ENCODE measurements at places on chromosomes 6 and 20.
A peak's percentile ranks its signal among the peaks of the same experiment; 100 is the strongest.

- DNase-seq, result no peak
Observed at GRCh38 chr20:63315731-63316491, 22.9 kb downstream of the COL20A1 start.

GRCh38 chr20:51631011-51631950 lies 88.8 kb upstream of the NFATC2 start:
- DNase-seq, result no peak

DNA sequence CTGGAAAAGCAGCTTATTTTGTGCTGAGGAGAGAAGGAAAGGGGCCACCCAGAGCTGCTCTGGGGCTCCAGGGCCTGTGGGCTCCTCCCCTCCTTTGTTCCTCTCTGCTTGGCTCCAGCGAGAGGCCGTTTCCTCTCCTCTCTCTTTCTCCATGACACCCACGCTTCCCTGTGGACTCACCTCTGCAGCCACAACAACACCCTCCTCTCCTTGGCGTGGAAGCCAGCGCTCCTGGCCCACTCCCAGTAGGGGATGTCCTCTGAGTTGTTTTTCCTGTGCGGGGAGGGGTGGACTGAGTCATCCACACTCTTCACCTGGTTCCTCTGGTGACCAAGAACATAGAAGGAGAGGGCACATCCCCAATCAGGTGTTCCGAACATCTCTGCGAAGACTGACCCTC lies 4.9 kb upstream of the CDSN start:
- DNase-seq, result no peak

- no peak for DNase-seq
Observed at GRCh38 chr6:4067673-4068072, 11.3 kb downstream of the FAM217A start.

GRCh38 chr6:26075063-26075717 lies 12.0 kb upstream of the HFE start:
- no peak for DNase-seq

DNA sequence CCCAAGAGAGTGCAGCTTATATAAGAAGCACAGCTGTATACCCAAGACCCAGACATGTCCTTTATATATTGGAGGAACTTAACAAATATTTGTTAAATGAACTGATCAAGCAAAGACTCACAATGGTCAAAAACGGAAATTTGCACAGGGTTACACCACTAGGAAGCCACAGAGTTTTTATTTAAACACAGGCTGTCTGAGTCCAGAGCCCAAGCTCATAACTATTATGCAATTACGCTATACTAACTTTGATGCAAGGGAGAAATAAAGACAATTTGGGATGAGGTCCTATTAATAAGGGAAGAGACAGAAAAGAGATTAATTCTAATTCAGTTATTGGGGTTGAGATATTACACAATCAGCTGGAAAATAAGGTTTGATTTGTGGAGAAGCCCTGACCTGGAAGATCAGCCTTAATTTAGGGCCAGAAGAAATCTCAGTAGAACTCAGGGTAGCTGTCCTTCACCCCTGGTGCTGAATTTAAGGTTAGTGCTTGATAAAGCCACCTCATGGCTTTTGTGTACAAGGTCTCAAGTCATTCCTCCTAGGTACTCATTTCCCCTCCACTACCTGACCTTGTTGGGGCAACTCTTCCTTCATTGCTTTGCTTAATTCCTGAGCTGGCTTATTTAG lies 10.5 kb upstream of the ZNF334 start:
- no peak for DNase-seq

- no peak for DNase-seq
Observed at GRCh38 chr6:114061116-114061515, 90.2 kb upstream of the HDAC2 start.

- no peak for DNase-seq
Observed at GRCh38 chr20:671252-672030, 4.2 kb downstream of the SCRT2 start.

DNA sequence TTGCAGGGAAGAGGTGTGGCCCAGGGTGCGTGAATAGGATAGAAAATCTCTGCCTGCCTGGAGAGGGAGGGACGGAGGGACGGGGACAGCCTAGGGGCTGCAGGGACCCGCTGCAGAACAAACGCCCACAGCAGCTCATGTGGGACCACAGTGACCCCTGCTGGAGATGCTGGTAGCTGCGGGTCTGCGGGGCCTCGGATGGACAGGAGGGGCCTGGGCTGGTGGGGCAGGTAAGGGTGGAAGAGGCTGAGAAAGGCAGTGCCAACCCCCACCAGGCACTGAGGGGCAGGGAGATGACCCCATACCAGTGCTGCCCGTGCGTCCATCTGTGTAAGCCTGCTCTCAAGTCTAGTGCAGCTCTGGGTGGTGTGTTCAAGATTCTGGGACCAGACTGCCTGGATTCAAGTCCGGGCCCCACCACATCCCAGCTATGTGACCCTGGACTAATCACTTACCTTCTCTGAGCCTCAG lies 39.4 kb downstream of the KIAA1755 start:
- peak; percentile 60 for DNase-seq

GRCh38 chr6:149699150-149699549 lies 18.8 kb downstream of the LATS1 start:
- no peak for DNase-seq

- DNase-seq, result peak; percentile 91
Observed at GRCh38 chr6:149234051-149234962, 83.2 kb upstream of the TAB2 start.

- DNase-seq, result no peak
Observed at GRCh38 chr6:110590821-110591351, 114.5 kb upstream of the SLC22A16 start.

GRCh38 chr6:62391358-62391757 lies 105.3 kb upstream of the KHDRBS2 start:
- no peak for DNase-seq

GRCh38 chr6:83590416-83590815 lies 78.1 kb downstream of the PRSS35 start:
- DNase-seq, result no peak

GRCh38 chr6:129368970-129369369 lies 341.0 kb downstream of the ARHGAP18 start:
- no peak for DNase-seq

DNA sequence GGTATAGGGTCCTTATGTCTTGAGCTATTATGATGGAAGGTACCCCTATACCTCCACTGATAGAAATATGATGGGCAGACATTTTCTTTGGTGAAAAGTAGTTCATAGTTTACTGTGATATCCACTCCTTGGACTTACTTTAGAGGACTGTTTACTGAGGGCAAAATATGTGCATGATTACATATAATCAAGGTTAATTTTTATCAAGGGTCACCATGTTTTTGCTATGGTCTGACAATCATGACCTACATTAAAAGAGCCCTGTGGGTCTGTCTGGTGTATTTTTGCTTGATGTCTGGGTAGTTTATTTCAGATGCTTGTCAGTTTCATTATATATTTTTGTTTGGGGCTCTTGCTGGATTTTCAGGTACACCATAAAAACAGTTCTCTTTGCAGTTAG lies 40.1 kb downstream of the CDKAL1 start:
- no peak for DNase-seq

GRCh38 chr6:73817253-73817652 lies 121.2 kb downstream of the CD109 start:
- no peak for DNase-seq

GRCh38 chr6:71320041-71320440 lies 31.4 kb downstream of the OGFRL1 start:
- no peak for DNase-seq

DNA sequence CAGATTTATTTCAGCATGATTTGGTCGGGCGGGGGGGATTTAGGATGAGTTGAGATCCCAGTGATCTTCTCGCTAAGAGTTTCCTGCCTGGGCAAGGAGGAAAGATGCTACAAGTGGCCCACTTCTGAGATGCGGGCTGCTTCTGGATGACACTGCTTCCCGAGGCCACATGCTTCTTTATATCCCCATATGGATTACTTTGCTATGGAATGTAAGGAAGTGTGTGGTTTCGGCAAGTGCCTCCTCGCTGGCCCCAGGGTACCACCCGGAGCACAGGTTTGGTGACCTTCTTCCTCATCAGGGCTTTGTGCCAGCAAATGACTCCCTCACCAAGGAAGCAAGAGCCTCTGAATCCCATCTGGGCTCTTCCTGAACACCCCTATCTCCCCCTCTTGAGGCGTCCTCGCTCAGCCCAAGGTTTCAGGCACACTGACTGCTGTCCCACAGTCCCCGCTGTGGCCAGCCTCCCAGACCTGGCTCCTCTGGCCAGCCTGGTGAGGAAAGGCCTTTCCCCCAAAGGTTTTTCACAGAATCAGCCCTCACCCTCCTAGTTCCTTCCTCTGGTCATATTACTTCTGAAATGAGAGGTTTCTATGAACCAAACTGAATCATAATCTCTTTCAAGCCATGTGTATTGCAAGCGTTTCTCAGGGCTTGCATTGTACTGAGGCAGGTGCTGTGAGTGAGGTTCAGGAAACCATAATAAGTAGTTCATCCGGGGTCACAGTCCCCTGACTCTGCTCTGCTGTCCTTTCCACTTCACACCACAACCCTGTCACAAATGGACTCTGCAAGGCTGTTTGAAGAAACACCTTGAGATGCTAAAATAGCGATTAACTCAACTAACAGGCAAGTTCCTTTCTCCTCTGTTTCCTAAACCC lies 41.7 kb upstream of the IL17A start:
- DNase-seq, result no peak

DNA sequence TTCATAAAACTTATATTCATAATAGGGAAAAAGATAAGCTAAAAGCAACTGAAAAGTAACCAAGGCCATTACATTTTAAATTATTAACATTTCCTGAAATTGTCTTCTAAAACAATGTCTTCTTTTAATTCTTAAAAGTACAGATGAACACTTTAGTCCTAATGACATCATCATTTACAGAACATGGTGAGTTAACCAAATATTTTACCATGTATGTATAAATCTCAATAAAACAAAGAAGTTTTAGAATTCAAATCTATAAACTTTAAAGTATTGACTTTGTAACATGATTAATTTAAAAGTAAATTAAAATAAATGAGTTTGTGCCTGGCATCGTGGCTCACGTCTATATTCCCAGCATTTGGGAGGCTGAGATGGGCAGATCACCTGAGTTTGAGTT lies 125.9 kb upstream of the PRSS16 start:
- no peak for DNase-seq

DNA sequence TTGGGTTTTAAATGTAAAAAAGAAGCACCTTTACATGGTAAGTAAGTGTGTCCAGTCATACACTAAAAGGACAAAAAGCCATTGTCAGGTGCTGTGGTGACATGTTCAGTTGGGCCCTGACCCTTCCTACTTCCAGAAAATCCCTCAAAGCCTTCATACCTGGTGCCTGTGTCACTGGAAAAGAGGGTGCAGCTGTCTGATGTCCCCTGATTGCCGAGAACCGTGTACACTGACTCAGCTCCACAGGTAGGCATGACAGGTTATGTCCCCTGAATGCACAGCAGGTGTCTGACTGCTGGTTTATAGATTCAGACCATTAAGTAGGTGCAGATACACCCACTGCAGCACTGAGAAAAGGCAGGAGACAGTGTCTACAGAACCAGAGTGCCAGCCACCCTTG lies 99.1 kb downstream of the FOXC1 start:
- no peak for DNase-seq

DNA sequence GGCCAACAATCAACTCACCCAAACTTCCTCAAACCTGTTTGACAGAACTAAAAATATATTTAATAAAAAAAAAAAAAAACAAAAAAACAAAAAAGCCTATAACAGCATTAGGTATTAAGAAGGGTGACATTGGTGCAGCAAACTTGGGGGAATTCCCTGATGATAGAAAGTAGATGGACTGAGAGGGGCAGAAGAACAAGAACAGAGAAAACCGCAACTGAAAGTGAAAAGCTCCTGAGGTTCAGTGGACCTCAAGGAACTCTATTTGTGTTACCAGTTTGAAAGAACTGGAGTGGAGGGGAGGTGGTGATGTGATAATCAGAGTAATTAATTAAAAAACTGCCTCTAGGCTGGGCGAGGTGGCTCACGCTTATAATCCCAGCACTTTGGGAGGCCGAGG lies 53.8 kb downstream of the MACROD2 start:
- no peak for DNase-seq

GRCh38 chr6:166308033-166308768 lies at the start of gene PRR18:
TSS of gene PRR18 (minus strand) at chr6:166308392. CDS start at chr6:166308142, 250 bp downstream.
- DNase-seq, result no peak

DNA sequence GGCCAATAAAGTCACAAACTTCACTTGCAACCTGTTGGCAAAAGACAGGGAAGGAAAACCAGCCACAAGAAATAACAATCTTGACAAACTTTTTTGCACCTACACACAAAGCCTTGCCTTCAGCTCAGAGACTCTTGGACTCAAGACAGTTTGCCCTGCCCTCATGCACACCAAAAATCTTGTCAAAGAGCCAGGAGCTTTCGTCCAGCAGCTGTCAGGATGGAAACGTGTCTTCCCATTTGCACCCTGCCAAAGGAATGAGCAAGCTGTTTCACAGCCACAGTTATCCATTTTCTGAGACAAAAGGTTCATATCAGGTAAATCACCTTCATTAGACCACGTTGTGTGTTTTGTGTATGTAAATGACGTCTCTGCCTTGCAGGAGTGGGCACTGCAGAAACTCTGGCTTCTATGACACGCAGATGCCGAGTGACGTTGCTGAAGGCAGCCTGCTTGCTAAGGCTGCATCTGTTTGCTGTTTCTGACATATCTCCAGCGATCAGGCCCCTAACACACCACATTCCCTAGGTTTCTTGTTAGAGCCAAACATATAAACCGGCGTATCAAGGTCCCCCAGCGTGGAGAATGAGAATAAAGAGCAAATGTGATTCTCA lies 193.4 kb downstream of the SYNDIG1 start:
- no peak for DNase-seq

DNA sequence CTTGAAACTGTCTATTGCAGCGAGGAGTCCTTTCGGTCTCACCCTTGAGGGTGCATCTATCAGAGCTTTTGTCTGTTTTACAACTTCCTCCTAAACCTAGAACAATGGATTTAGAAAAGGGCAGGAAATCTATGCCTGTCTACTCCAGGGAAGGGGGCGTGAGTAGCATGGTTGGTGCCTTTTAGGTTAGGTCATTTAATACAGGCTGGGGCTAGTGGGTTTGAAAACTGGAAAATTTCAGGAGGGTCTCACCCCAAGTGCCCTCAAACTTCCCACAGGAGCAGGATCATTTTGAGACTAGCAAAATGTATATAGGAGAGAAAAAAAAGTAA lies 33.5 kb upstream of the BMP6 start:
- DNase-seq, result no peak

DNA sequence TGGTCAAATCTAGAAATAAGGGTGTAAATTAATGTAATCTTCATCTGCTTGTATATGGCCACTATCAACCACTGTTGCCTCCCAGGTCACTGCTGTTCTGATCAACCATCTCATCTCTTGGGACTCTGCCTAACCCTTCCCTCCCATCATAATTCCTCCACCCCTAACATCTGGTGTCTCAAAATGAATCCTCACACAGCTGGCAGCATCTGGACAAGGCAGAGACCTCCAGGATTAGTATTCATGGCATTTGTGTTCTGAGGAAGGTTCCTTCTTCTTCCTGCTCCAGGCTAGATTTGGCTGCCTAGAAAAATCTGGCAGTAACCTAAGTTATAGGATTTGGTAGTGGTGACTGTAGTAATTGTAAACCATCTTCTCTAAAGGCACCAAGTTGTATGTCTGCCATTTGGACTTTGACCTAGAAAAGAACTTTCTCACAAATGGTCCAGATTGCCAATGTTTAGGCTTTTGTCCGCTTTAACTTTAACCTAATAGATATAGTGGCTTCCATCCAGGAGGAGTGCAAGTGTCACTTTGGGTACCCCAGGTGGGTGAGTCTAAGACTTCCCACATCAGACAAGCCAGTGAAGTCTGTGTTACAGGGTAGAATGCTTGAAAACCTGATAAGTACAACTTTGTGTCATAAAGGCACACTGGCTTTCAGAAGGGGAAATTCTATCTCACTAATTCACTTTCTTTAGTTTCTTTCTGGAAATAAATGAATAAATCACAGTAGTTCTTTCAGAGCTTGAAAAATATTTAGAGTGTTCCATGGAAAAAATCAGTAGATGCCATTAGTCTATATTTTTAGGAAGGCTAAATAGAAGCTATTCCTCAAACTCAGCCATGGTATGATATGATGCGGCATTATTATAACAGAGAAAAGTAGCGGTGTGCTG lies 3.0 kb upstream of the PHACTR2 start:
- DNase-seq, result no peak
